ENCODE measurements at places on chromosomes 4 and X.

DNA sequence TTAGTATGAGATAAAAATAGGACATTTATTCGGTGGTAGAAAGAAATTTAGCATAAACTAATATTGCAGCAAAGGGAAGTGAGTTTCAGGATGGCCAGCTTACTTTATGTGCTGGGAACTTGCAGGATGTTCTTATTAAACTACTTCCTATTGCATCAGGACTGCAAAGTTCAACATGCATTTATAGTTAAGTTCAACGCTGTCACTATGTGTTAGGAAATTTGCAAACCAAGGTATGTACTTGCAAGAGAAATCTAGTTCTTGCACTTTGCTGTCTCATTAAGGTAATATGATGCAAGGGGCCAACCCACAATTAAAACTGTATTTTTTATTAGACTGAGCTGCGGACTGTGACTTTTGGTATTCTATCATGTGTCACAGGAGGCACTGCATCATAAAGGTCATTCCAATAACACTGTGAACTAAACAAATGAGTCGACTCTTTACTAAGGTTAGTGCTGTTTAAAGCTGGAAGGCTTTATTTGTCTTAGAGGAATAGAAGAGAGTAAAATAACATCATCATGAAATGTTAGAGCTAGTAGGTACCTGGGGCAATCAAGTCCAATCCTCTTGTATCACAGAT lies 1525.7 kb upstream of the TENM3 start:
- DNase-seq, result peak; percentile 19

GRCh38 chr4:186029571-186030398 lies 39.2 kb upstream of the TLR3 start:
- DNase-seq, result no peak

DNA sequence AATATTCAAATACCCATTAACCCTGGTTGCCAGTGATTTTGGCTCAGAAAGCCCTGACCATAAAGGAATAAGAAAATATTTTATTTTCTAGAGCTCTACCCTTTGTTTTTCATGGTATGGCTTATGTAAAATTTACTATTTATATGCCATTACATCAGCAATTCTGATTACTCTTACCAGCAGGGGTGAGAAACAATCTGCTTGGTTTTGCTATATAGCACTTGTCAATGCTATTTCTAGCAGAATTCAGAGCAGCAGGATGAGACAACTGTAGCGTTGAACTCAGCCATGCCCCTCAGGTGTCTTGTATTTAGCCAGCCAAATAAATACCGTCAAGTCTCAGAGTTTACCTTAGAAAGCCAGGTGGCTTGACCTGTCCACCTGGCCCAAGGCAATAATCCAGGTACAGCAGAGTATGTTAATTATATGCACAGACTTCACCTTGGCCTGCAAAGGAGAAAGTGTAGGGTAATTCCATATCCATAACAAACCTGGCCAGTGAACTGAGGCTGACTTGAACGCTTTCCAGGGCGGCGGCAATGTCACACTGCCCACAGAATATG lies 1303.5 kb downstream of the RAPGEF2 start:
- DNase-seq, result no peak

DNA sequence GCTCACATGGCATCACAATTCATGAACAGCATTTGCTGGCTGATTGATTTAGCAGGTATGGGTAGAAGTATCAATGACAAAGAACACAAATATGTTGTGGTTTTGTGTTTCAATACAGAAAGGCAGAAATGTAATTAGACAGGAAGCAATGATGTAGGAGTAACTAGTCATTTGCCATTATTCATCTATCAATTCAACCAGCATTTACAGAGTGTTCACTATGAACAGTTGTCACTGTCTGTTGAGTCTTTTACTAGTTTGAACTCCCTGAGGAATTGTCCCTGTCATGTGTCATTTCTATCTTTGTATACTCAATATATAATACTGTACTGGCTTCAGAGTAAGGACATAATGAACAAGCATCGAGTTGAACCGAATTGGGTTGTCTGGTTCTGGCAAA lies 51.5 kb upstream of the ARHGAP24 start:
- DNase-seq, result no peak

Measured in Kasumi-1 (cell line).